ENCODE measurements at places on chromosomes 4 and X. TPM values are rescaled to one million over a fixed set of nuclear protein-coding genes. Genes with fewer than 3 reads are reported as not detected.

Gene TMPRSS11A
- polyA plus RNA-seq = not detected

Gene ABCD1
- polyA plus RNA-seq = 8.9 TPM

- no peak for DNase-seq
Measured at GRCh38 chr4:178316211-178316610, 874.0 kb upstream of the AGA start.

Gene RADX
- 1.1 TPM for polyA plus RNA-seq

DNA sequence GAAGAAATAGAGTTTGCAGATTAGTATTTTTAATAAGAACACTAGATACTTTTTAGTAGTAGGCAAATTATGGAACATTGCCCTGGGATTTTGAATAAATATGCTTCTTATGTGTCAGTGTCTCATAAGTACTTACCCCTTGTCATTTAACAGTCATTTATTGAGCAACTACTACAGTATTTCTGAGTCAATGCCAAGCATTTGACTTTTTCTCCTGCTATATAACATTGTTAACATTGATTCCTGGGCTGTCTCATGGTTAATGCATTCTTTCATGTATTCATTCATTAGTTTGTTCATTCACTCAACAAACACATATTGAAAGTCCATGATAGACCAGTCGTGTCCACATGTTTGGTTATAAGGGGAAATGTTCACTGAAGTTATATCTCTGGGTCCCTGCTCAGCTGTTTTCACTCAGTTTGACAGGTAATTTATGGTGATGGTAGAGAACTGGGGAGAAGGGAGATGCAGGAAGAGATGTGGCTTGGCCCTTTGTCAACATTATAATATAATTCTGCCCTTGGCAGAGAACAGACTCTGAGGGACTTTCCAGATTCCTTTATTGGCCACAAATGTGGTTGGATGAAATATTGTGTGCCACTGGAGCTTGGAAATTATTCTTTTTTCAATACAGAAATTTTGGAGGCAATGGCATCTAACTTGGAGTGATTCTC is 49.8 kb downstream of the OSTC start:
- DNase-seq = no peak

DNA sequence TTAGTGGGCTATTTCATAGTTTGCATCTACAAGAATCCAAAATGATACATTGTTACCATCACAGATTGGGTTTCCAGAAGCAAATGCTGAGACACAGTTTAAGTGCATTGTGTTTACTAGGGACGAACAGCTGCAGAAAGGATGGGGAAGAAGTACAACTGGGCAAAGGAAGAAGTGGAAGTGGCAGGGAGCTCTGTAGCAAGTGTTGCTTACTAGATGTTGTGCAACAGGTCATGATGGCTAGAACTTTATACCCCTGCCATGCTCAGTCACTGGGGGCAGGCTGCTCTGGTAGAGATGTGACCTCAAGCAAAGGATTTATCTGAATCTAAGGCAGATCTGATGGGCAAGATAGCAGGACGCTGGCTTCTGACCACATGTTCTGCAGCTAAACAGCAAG is 76.1 kb upstream of the EMCN start:
- DNase-seq = no peak

GRCh38 chr4:133156096-133156495 is 7.0 kb downstream of the PCDH10 start:
- DNase-seq = no peak

DNA sequence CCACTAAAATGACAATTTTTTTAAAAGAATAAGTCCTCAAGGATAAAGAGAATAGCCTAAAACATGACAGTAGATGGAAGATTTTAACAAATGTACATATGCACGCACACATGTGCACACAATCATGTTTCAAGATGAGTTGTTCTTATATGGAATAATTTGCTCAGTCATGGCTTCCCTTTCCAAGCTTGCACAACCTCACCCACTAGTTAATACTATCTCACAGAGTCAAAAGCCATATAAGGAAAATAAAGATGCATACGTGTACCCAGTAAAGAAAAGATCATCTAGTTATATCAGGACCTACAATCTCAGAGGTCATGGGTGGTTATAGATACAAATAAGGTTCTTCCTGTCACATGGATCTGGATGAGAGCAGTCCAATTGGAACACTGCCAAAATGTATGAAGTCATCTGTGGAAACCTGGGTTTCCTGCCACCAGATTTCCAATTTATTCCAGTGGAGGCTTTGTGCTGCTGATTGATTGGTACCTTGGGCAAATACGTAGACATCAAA is 56.1 kb downstream of the FAM13A start:
- DNase-seq = peak; percentile 65

DNA sequence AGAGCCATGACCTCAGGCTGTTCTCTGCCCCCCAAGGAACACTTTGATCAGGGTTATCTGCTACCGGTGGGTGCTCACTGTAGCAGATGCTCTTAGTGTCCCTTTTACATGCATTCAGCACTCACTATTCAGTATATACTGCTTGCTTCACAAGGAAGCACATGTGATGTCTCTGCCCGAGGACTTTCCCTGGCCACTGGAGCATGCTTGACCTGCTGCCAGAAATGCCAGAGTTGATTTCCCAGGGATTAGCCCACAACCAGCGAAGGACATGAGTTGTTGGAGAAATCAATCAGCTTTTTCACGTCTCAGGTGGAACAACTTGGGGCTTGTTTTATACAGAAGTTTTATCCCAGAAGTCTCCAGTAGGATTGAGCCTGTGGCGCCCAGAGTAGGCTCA is 51.2 kb upstream of the RPS6KA3 start:
- DNase-seq = no peak

GRCh38 chr4:121472937-121473721 is 92.3 kb upstream of the QRFPR start:
- no peak for DNase-seq

Gene REELD1
- polyA plus RNA-seq = 0.33 TPM

- DNase-seq = no peak
Measured at GRCh38 chrX:138982365-138982764, 270.8 kb upstream of the FGF13 start.

DNA sequence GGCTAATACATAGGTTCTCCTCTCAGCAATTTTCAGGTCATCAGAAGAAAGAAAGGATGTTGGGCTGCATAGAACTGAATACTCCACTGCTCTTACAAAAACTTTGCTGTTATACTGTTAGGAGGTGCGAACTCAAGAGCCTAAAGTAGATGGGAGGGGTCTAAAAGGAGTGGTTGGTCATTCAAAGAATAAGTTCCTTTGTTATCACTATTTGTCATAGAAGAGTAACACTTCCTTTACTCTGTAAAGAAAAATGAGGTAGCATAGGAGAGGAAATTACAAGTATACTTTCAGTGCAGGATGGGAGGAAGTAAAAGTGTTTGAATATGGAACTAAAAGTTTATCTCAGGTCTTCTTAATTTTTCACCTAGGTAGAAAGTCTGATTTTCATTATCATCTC is 61.5 kb downstream of the CCNI start:
- no peak for DNase-seq

DNA sequence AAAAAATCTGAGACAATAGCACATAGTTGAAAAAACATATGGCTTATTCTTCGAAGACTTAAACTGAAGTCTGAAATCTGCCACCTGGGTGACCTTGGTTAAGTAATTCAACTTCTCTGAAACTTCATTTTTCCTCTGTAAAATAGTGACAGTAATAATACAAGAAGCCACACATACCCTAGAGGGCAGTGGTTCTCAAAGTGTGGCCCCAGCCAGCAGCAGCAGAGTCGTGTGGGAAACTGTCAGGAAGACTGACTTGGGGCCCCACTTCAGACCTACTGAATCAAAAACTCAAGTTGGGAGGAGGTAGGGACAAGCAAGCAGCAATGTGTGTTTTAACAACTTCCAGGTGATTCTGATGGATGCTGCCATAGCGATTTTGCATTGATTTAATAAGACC is 249.9 kb downstream of the HNRNPD start:
- DNase-seq = no peak

GRCh38 chrX:155953055-155953454 is 44.4 kb upstream of the IL9R start:
- DNase-seq = no peak

Gene AMER1
- 6.8 TPM for polyA plus RNA-seq

GRCh38 chr4:77082886-77083608 is 7.3 kb upstream of the CCNI start:
- no peak for DNase-seq

DNA sequence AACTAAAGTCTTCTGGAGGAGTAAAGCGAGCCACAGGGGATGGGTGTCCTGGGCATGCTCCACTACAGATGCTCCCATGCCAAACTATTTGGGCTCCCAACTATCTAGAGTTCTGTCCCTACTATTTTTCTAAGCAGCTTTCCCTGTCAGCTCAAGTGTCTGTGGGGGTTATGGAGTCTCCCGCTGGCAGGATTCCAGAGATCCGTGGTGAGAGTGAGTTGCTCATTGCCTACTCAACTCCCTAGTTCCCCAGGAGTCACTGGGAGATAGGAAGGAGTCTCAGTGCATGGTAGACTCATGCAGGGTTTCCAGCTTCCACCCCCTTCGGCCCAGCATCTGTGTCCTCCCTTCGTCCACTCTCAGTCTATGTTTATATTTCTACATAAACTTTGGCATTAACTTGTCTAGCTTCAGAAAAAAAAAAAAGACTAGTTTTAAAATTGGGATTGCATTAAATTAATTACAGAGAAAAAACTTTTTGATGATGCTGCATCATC is 55.1 kb upstream of the INPP4B start:
- DNase-seq = no peak

- DNase-seq = peak; percentile 69
Measured at GRCh38 chr4:62288808-62289541, 1088.8 kb downstream of the ADGRL3 start.
